ENCODE measurements at places on chromosomes 4 and X.
A peak's percentile ranks its signal among the peaks of the same experiment; 100 is the strongest.

DNA sequence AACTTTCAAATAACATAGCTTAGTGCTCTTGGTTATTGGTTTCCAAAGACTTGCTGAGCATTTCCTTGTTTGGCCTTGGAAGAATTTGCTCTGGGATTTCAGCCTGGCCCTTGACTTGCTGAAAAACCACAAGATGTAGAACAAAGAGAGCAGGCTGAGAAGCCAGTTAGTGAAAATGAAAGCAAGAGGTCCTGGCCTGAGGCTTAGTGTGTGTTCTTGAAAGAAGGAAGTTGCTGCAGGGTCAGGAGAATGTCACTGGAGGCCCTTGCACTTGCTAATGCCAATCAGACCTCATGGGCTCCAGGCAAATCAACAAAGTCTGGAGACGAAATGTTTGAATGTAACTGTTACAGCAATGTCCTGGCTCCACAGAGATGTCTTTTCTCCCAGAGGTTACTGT is 79.4 kb downstream of the SYNPO2 start:
- DNase-seq = peak; percentile 95

- DNase-seq = peak; percentile 3
Observed at GRCh38 chr4:142293536-142293935, 552.6 kb downstream of the INPP4B start.

- no peak for DNase-seq
Observed at GRCh38 chr4:40940756-40941155, 191.0 kb downstream of the NSUN7 start.

DNA sequence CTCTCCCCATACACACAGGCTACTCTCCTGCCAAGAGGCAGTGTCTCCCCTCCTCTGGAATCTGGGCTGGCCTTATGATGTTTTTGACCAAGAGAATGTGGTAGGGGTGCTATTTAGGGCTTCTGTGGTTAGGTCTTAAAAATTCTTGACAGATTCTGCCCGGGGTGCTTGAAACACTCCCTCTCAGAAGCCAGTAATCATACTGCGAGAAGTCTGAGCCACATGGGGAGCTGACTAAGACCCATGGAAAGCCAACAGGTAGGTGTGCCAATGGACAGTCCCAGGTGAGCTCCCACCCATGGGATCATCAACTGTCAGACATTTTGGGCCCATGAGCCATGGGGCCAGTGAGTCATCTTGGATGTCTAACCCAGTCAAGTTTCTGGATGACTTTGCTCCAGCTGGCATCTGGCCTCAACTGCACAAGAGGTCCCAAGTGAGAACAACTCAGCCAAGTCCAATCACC is 315.7 kb downstream of the FBXW7 start:
- DNase-seq = peak; percentile 3

DNA sequence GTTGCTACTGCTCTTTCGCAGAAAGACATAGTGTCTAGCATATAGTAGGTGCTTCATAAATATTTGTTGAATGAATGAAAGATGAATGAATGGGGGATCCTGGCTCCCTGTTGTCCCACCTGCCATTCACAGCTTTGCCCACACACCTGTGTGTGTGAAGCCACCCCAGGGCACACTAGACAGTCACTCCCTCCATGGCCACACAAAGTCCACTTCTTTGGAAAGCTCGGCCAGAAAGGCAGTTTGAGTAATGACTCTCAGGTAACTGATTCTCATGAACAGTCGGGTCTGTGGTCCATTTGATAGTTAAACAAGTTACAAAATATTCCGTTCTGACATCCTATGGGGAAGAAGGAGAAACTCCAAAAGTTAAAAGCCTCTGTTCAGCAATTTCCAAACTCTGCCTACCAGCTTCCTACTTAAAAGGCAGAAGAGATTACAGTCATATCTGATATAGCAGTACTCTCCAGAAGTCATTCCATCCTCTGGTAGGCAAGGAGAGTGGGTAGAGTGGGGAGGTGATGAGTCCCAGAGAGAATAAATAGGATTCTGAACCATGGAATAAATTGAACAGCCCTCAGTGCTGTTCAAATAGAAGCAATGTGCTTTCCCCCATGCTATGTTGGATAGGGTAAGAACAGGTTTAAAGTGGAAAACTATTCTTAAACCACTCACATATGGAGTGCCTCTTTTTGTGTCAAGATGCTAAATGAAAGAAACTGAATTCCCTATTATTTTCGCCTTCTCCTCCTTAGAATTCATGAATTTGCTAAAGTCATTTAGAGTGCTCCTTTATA is 204.9 kb upstream of the GALNT7 start:
- DNase-seq = no peak

GRCh38 chr4:185204238-185204910 is 574 bp upstream of the CFAP97 start:
- no peak for DNase-seq

DNA sequence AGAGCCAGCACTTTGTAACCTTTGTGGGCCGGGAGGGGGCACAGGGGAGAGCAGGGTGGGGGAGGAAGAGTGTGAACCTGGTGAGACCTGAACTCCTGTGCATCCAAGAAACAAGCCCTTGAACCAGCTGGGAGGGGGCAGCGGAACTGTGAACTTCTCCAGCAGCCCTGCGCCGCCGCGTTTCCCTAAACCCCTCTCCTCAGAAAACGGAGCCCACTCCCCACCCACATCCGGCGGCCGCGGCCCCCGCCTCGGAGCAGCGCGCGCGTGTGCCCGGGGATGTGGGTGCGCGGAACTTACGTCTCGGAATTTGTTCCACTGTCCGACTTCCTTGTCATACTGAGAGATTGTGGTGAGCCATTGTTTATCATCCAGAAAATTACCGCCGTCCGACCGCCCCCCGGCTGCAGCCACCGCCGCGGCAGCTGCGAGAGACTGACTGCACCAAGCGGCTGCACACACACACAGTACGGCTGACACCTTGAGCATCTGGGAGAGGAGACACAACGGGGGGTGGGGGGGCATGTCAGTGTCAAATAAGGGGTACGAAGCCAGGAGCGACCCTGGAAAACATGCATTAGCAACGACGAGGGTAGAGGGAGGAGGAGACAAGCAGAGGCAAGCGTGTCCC is 494 bp downstream of the SPOCK3 start:
- no peak for DNase-seq

- DNase-seq = no peak
Observed at GRCh38 chr4:180084561-180084960, 2158.6 kb upstream of the TENM3 start.

GRCh38 chr4:153790962-153791551 is 2.2 kb upstream of the SFRP2 start:
- no peak for DNase-seq

DNA sequence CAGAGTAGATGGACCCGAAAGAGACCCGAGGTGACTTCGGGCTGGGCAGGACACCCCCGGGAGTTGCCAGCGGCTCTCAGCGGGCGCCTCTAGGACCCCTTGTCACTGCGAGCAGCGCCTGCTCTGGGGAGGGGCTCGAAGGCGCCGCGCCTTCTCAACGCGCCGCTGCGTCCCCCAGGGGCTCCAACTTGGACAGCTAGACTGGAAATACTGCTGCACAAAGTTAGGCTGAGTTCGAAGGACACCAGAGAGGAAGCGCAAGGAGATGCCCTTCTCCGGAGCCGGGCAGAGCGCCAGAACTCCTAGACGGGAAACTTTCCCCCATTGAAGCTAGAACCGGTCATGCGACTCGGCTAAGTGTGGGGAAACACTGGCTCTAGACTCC is 493 bp upstream of the KCNIP4 start:
- peak; percentile 5 for DNase-seq
